Activated T-helper 1 cell treated with anti-CD3 and anti-CD28 coated beads, Interleukin-2, amount 50 U/mL, for 16 hours (primary cell): ENCODE measurements at places on chromosomes 2 and 18.

GRCh38 chr18:25873833-25874232 lies 216.6 kb downstream of the SS18 start:
- DNase-seq: no peak

DNA sequence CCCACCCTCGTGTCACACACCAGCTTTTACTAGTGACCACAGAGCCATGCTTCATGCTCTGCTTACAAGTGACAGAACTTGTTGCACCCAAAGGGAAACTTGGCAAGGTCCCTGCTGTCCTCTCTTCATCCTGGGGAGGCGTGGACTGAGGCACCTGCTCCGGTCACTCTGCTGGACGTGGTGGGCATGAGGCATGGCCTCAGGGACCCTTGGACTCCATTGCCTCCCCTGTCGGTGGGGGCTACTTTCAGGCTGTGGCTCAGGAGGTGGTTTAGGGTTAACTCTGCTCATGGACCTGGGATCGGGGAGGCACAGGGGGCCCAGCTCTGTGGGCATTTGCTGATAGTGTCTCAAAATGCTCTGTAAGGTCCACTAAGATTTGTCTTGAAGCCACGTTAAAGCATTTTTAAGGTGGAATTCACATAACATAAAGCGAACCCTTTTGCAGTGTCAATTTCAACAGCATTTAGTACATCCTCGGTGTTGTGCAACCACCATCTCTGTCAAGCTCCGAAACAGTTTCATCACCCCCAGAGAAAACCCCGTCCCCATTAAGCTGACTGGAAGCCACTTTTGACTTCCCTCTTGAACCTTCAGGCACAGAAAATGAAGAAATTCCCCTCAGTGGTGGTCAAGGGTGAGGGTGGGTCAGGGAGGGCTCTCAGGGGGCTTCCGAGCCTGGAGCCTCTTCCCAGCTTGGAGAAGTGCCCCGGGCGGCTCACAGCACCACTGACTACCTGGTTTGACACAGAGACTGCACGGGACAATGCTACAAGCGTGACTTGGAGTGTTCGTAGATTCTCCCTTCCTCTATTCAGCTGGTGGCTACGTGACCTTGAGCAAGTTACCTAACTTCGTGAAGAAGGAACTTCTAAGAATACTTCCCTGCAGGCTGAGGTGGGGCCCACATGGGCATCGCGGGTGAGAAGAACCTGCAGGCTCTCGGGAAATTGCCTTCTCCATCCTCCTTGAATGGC lies 100.0 kb upstream of the HDAC4 start:
- no peak for DNase-seq

DNA sequence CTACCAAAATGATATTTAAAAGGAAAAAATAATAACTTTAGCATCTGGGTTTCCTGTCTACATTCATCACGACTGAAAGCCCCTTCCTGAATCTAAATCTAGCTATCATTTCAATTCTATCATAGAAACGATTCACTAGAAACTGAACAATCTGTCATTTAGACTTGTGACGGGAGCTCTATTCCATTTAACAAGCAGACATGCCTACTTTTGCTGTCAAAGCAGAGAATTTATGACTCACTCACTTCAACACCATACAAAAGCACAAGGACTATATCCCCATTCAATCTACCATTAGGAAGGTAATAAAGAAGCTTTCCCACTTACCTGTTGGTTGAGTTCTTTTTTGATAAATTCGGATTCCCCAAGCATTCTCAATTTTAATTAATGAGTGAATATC lies 1072.3 kb downstream of the LRP1B start:
- DNase-seq: no peak

DNA sequence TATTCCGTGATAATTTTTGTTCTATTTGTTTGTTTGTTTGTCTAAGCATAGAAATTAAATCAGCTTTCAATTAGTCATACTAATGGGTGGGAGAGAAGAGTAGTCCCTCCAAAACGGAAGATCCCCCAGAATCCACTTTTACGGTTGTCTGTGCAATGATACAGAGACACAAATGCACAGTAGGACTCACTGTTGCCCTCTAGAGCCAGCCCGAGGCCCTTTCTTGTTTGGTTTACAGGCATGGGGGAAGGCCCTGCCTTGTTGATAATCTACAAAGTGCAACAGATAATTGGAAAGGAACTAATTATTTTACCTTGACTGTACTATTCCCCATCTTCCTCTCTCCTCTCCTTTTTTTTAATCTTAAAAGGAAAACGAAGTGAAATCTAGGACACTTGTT lies 121.1 kb downstream of the ACOXL start:
- DNase-seq: peak; percentile 27

DNA sequence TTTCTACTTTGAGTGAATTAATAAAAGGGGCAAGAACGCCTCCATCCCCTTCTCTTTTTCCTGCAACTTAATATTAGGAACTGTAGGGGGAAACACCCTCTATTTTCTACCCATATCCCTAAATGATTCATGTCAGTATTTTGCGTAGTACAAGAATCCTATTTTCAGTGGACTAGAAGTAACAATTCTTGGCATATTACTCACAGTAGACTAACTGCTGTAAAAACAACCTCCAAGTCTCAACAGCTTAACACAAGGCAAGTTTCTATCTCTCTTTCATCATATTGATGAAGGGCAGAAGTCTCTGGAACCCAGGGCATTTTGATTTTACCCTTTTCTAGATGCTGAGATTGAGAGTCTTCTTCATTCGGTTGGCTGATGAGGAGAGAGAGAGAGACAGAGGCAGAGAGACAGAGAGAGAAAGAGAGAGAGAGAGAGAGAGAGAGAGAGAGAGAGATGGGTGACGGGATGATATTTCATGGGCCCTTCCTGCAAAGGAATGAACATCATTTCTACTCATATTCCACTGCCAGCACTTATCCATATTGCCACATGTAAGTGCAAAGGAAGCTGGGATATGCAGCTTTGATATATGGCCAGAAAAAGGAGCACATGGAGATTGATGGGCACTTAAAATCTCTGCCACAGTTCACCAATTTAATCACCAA lies 481.6 kb downstream of the LPIN1 start:
- DNase-seq: no peak

GRCh38 chr2:175010848-175011254 lies 5.7 kb upstream of the CHN1 start:
- no peak for DNase-seq

DNA sequence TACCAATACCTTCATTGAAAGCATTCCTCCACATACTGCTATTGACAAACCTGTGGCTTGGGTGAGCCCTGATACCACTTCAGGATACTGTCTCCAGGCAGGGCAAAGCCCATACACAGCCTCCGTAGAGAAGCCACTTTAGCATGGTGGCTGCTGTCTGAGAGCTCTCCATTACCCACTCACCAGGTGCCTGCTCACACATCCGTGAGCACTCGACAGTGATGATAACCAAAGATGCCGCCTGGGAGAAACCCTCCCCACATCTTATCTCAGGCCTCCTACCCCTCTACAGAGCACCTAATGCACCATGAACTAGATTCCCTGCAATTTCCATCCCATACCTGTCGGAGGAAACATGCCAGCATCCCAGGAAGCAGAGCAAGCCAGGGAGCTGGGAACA lies 57.6 kb upstream of the KLHL29 start:
- no peak for DNase-seq

GRCh38 chr2:206392118-206392517 lies 51.2 kb upstream of the ADAM23 start:
- DNase-seq: no peak

- no peak for DNase-seq
Measured at GRCh38 chr2:20649576-20649975, 1.3 kb downstream of the HS1BP3 start.

DNA sequence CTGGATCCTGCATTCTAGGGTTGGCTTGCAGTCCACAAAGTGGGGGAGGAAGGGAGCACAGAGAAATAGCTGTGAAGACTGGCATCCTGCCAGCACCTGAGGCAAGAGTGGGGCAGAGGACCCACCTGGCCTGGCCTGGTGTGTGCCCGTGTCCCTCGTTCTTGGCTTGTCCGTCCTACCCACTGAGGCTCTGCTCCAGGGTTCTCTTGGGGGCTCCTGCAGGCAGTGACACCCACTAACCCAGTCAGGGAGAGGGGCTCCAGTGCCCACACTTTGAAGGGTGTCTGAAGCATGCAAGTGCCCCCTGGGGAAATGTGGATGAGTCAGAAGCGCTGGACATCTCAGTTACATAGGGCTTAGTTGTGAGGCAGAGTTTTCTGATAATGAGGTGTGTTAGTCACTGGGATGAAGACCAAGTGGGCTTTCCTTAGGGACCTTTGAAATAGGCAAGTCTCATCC lies 79.4 kb downstream of the SLC4A3 start:
- no peak for DNase-seq

DNA sequence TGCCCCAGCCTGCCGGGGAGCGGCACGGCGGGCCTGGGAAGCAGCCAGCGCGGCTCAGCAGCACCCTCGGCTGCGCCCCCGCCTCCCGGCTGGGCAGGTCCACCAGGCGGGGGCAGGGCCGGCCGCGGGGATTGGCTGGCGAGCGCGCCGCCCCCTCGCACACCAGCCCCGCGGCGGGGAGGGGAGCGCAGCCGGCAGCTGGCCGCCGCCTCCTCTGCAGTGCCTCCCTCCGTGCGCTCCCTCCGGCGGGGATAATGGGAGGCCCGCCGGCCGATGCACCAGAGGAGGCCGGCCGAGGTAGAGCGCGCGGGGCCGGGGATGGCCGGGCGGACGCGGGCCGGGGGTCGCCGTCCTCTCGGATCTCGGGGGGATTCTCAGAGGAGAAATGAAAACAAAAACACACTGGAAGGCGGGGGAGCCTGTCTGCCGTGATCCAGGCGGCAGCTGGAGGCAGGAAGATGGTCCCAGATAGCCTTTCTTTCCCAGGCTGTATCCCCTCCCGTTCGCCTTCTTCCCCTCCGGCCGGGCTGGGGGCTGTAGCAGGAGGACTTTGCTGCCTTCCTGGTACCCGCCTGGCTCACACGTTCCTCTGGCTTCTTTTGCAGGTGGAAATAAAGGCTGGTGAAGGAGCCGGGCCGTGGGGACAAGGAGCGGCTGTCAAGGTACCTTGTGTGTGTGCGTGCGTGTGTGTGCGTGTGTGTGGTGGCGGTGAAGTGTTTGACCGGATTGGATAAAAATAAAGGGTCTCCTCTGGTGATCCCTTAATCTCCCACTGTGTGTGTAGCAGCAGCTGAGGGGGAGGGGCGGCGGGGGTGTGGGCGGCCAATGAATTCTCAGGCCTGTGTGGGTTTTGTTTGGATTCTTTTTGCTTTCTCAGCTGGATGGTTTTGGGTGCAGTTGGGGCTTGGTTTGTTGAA lies 18.1 kb downstream of the TET3 start:
- DNase-seq: peak; percentile 73

GRCh38 chr2:124520953-124521352 lies 495.9 kb downstream of the CNTNAP5 start:
- no peak for DNase-seq

DNA sequence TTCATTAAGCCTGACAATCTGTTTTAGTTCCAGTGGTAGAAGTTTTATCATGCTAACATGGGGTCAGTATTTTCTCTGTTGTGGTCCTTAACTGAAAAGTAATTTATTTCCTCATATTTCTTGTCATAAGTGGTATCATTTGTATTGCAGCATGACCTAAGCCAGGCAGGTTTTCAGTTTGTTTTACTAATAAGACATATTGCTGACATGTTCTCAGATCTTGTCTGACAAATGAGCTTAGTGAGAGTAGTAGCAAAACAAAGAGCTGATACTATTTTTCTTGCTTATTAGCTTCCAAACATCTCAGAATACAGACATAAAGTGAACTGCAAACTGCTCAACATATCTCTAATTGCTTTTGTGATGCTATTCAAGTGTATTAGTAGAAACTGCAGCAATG lies 293.6 kb downstream of the DSEL start:
- no peak for DNase-seq

DNA sequence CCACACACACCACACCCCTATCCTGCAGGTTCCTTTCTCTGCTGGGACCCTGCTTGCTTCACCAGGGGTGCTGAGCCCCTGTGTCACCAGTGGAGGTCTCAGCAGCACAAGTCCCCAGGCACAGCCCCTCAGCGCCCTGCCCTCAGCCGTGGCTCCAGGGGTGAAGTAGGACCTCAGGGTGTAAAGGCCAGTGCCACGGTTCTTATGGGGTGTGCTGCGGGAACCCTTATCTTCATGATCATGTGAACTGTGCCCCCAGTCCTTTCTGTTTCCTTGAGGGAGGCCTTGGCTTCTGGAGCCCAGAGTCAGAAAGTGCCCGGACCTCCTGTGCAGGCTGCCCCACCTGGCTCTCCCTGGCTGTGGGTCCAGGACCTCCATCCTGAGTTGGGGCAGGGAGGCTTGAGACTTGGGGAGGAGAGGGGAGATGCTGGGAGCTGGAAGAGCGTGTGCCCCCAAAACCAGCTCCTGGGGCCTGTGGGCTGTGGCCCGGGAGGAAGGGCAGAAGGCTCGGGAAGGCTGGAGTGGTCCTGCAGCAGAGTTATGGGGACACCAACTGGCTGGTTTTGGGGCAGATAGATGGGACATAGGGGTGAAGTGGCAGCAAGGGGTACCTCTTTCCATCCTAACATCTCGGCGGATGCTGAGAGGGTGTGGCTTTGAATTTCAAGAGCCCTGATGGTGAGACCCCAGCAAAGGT lies 20.2 kb upstream of the KLF11 start:
- DNase-seq: no peak

DNA sequence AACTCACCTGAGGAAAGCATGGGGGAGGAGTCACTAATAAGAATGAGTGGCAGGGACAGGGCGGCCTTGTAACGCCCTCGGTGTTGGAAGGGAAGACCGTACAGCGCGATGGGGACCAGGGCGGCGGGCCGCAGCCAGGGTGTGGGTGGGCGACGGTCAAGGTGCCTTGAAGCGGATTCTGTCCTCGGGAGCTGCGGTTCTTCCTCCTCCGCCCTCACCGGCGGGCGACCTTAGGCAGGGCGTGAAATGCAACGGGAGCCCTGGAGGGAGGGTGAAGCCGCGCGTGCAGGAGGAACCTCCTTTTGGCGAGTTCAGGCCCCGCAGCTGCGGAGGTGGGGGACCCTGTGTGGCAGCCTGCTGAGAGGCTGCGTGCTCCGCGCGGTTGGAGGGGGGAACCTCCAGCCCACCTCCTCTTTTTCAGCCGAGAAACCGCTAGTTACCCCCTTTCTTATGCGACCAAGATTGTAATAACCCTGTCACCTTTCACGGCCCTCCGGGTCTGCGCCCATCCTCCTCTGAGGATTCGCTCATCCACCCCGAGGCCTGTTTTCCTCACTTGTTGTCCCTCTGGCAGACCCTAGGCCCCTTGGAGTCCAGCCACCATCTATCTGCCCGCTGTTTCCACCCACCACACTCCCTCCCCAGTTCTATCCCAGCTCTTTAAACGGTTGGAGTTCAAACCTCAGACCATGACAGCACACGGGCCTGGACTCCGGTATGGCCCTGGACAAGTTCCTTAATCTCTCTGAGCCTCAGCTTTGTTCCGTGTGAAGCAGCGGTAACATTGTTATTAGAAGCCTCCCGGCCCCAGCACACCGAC lies 823 bp upstream of the RNU2-63P start:
- peak; percentile 32 for DNase-seq

DNA sequence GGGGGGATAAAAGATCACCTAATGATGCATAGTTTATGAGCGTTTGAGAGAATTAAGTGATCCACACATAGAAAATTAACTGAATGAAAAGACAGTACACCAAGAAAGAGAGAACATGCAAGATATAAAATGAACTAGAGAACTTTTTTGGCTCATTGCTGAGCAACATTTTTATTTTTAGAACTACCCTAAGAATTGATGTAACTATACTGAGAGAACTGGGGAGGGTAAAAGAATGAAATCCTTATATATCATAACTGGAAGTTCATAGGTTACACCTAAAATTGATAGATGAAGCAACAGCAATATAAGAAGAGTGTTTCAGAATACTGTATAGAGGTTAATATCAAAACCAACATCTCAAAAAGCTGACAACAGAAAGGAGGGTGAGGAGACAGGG lies 55.6 kb downstream of the USP34 start:
- no peak for DNase-seq
